ENCODE measurements at places on chromosomes 13 and 19.

DNA sequence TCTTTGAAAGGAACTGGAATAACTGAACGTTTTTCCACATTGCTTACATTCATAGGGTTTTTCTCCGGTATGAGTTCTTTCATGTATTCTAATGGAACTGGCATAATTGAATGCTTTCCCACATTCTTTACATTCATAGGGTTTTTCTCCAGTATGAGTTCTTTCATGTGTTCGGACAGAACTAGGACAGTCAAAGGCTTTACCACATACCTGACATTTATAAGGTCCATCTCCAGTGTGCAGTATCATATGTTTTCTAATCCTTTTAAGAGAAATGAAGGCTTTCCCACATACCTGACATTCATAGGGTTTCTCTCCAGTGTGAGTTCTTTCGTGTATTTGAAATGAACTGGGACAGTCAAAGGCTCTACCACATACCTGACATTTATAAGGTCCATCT, 24.7 kb downstream of the ZNF564 start:
- no peak for DNase-seq

DNA sequence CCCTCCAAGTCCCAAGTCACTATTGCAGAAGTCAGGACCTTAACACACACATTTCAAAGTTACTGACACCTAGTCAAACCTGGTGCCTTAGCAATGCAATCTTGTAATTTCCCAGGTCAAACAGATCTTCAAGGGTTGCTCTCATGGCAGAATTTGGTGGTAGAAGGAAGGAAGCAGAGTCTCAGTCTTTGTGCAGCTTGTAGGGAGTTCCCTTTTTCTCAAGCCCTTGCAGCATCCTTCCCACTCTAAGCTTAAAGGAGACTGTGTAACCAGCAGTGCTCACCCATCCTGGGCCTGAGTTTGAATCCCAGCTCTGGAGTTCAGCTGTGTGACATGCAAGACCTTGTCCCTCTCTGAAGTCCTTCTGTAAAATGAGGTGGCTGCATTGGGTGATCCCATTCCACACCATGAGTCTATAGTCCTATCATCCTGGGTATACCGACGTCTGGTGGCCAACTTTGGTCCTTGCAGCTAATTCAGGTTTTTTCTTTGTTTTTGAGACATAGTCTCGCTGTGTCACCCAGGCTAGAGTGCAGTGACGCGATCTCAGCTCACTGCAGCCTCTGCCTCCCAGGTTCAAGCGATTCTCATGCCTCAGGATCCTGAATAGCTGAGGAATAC, 9.8 kb downstream of the SIGLEC10 start:
- DNase-seq: no peak

DNA sequence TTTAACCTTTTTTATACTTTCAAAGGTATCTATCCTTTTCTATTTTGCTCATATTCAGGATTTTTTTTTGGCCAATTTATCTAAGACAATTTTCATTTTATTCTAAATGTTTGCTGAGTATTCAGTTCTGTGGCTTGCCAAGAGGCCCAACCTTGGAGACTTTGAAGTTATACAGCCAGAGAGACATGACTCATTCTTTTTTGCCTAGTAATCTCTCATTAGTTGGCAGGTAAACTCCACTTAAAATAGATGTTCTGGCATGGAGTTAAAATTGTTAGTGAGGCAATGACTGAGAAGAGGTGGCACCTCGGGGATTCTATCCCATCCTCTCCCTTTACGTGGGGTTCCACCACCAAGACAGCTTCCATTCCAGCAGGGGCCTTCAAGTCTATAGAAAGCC, 213.8 kb downstream of the KCTD12 start:
- DNase-seq: no peak

- DNase-seq: no peak
These were observed 98.3 kb upstream of the UQCRFS1 start for GRCh38 chr19:29311191-29311790.

DNA sequence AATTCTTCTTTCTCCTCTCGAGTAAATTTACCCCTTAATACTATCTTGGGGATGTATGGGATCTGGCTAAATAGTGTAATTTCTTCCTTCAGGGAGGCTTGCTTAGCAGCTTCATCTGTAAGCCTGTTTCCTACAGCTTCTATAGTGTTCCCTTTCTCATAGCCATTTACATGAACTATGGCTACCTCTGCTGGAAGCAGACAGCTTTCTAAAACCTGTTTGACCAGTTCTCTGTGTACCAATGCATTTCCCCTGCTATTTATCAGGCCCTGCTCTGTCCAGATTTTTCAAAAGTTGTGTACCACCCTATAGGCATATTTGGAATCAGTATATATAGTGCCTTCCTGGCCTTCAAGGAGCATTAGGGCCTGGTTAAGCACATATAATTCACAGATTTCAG, 113.6 kb upstream of the PCDH9 start:
- DNase-seq: no peak

DNA sequence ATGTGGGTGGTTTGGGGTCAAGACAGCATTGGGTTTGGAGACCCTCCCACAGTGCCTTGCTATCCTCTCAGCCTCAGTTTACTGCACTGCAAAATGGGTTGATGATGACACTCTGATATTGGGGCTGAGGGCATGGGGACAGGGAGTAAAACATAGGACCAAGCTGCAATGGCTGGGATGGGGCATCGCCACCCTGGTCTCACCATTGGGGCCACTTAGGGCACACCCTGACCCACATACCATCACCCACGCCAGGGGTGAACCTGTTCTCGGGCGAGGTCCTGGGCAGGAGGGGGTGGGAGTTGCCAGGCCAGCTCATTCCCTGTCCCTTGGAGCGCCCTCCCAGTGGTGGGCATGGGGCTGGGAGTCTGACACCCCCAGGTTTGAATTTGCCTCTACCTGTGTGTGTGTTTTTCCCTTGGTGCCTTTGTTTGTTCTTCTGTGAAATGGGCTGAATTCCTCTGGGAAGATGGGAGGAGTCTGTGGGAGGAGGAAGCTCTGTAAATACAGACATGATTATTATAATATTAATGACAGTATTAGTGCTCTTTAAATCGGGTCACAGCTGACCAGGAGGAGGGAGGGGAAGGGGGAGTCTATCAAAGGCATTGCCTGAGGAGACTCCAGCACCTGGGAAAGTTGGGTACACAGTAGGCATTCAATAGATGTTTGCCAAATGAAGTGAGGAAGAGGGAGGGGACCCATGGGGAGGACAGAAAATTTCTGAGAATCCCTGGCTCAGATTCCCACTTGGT, 2.2 kb upstream of the FCHO1 start:
- DNase-seq: no peak

DNA sequence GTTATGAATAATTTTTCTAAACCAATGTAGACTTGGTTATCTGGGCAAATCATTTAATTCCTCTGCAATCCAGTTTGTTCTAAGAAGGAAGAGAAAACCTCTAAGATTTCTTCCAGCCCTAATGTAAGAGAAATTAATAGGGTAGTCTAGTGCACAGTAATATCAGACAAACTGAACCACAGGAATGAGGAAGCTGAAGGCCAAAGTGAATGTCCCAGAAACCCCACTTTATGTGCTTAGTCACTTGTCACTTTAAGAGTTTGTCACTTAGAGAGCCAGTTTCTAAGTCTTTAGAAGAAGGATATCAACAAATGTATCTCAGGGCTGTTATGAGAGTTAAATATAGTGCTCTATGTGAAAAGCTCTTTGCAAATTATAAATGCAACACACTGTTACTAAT, 750.6 kb downstream of the DIAPH3 start:
- no peak for DNase-seq

DNA sequence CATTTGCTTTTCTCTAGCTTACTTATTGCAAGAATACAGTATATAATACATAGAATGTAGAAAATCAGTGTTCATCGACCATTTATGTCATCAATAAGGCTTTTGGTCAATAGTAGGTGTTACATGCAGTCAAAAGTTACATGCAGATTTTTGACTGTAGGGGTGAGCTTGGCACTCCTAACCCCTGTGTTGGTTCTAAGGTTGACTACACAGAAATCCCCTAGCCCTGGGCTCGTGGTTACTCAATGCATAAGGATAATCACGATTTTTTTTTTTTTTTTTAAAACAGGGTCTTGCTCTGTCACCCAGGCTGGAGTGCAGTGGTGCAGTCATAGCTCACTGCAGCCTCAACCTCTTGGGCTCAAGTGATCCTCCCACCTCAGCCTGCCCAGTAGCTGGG, 4.0 kb upstream of the NWD1 start:
- DNase-seq: no peak

- no peak for DNase-seq
These were observed 11.7 kb upstream of the ACTN4 start for GRCh38 chr19:38635483-38636399.

- DNase-seq: no peak
These were observed 36.6 kb downstream of the FOXO1 start for GRCh38 chr13:40629678-40630384.

- no peak for DNase-seq
These were observed 15.3 kb upstream of the LENG8 start for GRCh38 chr19:54433697-54434096.

DNA sequence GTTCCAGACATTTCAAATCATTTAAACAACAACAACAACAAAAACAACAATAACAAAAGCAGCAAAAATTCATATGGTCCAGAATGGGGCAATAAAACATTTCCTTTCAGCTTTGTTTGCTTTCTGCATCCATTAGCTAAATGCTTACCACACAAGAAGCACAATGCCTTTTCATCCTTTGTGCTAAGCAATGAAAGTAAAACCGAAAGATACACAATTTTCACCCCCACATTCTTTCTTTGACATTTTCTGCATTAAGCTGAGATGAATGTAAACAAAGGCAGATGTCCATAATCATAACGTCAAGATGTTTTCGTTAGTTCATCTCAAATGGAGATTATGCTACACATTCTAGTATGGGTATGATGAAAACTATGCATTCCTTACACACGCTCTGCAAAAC, 568.5 kb downstream of the SLITRK6 start:
- no peak for DNase-seq

DNA sequence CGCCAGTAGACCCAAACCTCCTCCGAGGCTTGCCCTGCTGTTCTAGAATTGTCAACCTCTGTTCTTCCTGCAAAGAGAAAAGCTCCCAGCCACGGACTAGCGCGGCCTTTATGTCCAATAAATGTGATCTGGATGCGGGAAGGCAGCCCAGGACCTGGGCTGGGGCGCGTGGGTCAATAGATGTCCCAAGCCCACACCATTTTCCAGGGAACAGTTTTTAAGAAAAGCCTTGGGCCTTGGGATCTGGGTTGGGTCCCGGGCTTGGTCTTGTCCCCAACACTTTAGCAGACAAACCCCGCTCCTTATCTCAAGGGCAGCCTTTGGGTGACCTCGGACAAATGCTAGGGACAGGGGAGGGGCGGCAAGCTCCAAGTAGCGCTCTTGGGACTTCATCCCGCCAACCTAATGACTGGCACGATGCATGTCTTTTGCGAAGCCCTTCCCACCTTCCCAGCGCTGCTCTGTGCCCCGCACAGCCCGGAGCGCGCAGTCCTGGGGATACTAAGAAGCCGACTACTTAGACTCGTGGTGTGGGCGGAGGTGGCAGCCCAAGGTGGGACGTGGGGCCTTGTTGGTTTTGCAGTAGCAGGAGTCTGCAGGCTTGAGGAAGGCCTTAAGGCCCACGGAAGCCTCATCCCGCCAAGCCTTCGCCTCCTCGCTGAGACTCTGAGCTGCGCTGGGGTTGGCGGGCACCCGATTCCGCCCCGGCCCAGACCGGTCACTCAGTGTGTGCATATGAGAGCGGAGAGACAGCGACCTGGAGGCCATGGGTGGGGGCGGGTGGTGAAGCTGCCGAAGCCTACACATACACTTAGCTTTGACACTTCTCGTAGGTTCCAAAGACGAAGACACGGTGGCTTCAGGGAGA, 10.8 kb downstream of the SOX21 start:
- DNase-seq: no peak
